ENCODE measurements at places on chromosomes 6 and 20. TPM values are rescaled to one million over a fixed set of nuclear protein-coding genes. Genes with fewer than 3 reads are reported as not detected.

LGSN gene
- not detected for total RNA-seq

DNA sequence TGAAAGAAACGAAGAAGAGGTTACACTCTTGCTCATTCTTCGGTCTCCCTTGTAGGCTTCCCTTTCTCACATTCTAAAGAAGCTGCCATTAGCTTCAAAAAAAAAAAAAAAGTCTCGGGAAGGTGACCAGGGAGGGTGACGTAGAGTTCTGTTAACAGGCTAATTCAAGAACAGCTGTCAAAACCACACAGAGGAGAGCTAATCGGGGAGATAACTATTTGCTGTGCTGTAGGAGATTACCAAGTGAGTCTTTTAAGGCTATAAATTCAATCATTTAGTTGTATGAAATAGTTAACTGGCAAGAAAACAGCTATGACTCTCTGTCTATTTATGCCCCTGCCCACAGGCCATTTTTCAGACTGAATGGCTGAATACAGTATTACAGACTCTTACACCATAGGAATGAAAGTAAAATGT, 256.8 kb downstream of the SYNE1 start:
- peak overlapping the region; percentile 96 for H3K27ac ChIP-seq
- no peaks in the 10 kb centered on the region for H3K27me3 ChIP-seq
- peak overlapping the region; percentile 70 for H3K4me3 ChIP-seq
- H3K4me1 ChIP-seq, result peaks cover 20% of the 10 kb centered on the region

ASIP gene
- total RNA-seq, result not detected

- H3K27ac ChIP-seq, result no peak overlapping the region
- DNase-seq, result no peak
- peaks cover 90% of the 10 kb centered on the region for H3K27me3 ChIP-seq
- no peaks in the 10 kb centered on the region for H3K36me3 ChIP-seq
These were observed 559 bp upstream of the EYA4 start for GRCh38 chr6:133240511-133241085.

- no peak for DNase-seq
- peaks cover 11% of the 10 kb centered on the region for H3K36me3 ChIP-seq
- no peaks in the 10 kb centered on the region for H3K27me3 ChIP-seq
- peaks cover 6% of the 10 kb centered on the region for H3K4me1 ChIP-seq
- no peak overlapping the region for H3K4me3 ChIP-seq
- peak overlapping the region; percentile 88 for H3K27ac ChIP-seq
These were observed 2.7 kb downstream of the SERPINB6 start for GRCh38 chr6:2968600-2969135.
